AG20443 (cell line): ENCODE measurements at places on chromosomes 5 and 9.

DNA sequence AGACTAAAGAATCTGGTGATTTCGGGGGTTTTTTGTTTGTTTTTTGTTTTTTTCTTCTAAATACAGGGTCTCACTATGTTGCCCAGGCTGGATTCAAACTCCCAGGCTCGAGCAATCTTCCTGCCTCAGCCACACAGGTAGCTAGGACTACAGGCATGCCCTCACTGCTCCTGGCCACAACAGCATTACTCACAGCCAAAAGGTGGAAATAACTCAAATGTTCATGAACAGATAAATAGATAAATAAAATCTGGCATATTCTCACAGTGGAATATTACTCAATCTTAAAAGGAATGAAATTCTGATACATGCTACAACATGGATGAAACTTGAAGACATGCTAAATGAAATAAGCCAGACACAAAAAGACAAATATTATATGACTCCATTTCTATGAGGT, 19.8 kb upstream of the RAD23B start:
- no peak for DNase-seq

DNA sequence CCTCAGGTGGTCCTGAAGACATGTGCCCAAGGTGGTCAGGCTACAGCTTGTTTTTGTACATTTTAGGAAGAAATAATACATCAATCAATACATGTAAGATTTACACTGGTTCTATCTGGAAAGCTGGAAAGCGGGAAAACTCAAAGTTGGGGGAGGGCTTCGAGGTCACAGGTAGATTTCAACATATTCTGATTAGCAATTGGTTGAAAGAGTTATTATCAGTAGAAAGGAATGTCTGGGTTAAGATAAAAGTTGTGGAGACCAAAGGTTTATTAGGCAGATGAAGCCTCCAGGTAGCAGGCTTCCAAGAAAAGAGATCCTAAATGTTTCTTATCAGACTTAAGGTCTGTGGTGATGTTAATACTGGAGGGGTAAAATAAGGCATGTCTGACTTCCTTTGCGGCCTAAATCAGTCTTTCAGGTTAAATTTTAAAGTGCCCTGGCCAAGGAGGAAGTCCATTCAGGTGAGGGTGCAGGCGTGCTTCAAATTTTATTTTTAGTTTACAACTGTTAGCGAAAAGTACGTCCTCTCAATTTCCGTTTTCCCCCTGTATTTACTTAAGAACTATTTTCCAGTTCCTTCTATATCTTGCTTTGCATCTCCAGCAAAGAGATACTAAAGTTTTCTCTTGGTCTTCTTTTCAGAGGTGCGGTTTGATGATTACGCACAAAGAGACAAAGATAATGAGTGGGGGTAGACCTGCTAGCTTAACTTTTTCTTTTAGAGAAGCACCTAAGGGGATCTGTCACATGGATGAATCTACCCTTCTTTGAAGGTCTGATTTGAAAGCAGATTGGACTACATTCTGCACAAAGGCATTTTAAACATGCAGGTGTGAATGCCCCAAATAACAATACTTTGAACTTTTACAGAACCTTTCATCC, 578.6 kb downstream of the RAB3C start:
- no peak for DNase-seq

- no peak for DNase-seq
Observed at GRCh38 chr5:5409151-5409810, 13.2 kb upstream of the ICE1 start.

DNA sequence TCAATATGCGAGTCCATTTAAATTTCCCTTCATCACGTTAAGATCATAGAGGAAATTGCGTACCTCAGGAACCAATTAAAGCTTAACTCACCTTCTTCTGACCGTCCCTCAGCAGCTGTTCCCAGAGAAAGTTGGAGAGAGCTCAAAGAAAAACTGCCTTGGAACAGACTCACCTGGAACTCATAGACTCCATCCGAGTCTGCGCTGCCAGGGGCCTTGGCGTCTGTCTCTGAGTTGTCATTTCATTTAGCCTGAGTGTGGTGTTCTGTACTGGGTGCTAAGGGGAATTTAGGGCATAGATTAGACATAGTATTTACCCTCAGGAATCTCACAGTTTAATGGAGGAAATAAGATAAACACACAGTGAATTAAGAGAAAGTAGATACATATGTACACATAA, 892.7 kb downstream of the TLE1 start:
- DNase-seq, result no peak

- DNase-seq, result no peak
Observed at GRCh38 chr5:50814556-50814955, 148.1 kb downstream of the PARP8 start.

DNA sequence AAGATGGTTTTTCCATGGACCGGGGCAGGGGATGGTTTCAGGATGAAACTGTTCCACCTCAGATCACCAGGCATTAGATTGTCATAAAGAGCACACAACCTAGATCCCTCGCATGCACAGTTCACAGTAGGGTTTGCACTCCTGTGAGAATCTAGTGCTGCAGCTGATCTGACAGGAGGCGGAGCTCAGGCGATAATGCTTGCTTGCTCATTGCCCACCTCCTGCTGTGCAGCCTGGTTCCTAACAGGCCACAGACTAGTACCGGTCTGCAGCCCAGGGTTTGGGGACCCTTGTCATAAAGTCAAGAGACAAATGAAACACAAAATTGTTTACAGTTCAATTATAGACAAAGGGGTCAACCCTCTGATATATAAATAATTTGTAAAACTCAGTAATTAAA, 101.7 kb downstream of the RANBP17 start:
- no peak for DNase-seq

DNA sequence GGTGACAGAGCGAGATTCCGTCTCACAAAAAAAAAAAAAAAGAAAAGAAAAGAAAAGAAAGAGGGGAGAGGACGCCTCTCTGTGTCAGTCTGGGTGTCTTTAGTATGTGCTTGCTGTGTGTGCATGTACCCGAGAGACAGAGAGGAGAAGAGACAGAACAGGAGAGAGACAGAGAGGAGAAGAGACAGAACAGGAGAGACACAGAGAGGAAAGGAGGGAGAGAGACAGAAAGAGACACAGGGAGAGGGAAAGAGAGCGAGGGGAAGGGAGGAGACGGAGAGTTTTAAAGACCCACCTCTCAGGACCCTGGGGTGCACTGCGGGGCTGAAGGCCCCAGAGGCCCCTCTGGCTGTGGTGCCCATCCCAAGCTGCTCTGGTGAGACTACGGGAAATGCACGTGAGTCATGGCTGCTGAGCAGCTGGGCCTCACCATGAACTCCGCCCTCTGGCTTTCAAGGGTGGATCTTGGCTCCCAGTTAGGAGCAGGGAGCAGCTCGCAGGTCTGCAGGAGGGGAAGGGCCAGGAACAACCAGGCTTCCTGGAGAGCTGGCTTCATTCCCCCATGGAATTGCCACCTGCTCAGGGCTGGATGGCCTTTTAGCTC, 7.9 kb downstream of the SLC6A3 start:
- DNase-seq, result peak; percentile 87

GRCh38 chr5:18754201-18754600, 1119.9 kb downstream of the TAF11L14 start:
- DNase-seq, result no peak

DNA sequence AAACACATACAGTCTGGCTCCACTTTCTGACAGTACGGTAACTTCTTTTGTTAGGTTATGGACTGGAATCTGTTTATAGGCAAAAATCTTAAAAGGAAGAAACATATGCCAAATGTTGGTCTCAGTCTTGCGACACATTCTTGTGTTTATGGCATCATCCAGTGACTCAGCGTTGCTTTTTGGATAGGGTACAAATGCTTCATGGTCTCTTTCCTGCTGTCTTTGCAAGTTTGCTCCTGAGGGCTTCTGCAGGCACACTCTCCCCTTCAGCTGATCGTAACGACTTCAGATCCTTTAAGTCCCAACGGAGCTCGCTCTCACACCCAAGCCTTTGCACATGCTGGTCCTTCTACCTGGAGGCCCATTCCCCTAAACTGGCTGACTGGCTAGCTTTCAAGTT, 23.6 kb upstream of the TNFSF8 start:
- peak; percentile 91 for DNase-seq

GRCh38 chr5:180853848-180854176, 7.3 kb downstream of the ZFP62 start:
- DNase-seq, result no peak

GRCh38 chr5:173463207-173463606, 135.0 kb upstream of the STC2 start:
- no peak for DNase-seq

GRCh38 chr5:142669477-142669876, 16.4 kb downstream of the FGF1 start:
- no peak for DNase-seq

DNA sequence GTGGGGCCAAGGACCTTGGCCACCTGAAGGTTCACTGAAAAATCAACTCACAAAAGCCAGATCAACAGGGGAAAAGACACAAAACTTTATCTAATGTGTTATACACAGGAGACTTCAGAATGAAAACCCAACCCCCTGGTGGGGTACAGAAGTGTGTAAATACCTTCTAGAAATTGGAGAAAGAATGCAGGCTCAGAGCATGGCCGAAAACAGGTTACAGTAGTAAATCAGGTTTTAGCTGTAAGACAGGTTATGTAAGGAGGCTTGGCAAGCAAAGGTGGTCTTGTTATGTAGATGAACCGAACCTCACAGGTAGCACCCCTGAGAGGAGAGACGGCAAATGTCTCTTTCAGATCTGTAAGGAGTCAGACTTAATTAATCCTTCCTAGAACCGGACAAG, 10.0 kb downstream of the CEMIP2 start:
- no peak for DNase-seq
